AG04449 (cell line): ENCODE measurements at places on chromosomes 6 and 20.

DNA sequence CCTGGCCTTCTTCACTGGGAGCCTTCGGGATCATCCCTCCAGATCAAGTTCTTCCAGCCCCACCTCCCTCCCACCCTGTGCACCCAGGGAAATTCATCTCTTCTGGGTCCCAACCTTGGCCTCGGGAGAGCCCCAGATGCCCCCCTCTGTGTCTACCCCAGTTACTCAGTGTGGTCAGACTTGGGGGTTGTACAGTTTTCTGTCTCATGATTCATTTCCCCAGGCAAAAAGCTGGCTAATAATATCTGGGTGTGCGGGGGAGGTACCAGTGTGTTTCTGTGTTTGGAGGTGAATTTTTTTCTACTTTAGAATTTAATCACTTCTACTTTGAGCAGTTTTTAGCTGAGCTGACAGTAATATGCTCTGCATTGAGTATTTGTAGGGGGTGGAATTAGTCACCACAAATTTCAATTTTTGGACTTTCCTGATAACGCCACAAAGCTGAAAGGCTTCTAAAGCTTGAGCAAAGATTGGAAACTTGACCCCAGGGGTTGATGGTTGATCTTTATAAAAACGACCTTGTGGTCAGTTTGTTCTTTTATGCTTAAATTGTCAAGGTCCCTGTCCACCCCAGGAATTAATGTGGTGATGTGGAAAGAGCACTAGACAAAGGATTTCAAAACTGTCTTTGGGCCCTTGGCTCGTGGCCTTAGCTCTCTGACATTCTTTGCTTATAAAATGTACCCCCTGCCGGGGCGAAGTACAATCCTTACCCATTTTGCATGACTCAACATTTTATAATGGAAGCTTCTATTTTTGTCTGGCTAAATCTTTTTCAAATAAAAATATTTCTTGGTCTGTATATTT, 284.7 kb upstream of the TAB2 start:
- DNase-seq = peak; percentile 69

DNA sequence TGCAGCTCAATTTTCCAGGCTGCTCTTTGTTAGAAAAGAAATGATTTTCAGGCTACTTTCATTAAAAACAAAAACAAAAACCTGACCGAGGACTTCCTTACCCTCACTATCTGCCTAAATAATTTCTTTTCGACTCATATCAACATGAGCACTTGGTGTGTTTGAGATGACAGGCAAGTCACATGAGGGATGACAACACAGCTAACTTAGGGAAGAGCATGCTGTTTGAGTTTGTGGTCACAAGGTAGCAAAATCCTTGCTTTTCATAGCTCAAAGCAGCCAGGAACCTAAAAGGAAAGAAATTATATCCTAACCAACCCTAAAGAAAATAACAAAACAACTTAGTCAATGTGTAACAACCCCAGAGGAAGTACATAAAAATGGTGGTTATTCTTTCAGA, 459.5 kb downstream of the KIF16B start:
- DNase-seq = no peak

DNA sequence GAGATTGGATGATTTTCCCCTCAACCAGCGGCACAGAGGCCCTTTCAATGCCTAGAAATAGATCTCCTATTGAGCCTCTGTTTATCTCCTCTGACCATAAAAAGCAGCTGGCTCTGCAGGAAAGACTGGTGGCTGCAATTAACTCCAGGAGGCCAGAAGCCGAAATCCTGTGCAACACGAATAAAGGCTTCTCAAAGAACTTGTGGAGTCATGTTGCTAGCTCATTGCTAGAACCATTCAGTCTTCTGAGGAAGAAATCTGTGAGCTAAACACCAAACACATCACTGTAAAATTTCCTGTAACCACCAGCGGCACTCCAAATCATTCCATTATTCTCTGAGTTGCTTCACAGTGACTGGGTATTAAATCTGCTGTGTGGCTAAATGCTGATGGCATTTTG, 49.1 kb upstream of the TPD52L1 start:
- DNase-seq = peak; percentile 80

- DNase-seq = no peak
Observed at GRCh38 chr6:158769771-158770432, 49.3 kb downstream of the EZR start.

- DNase-seq = no peak
Observed at GRCh38 chr20:40650707-40651106, 38.3 kb downstream of the MAFB start.

DNA sequence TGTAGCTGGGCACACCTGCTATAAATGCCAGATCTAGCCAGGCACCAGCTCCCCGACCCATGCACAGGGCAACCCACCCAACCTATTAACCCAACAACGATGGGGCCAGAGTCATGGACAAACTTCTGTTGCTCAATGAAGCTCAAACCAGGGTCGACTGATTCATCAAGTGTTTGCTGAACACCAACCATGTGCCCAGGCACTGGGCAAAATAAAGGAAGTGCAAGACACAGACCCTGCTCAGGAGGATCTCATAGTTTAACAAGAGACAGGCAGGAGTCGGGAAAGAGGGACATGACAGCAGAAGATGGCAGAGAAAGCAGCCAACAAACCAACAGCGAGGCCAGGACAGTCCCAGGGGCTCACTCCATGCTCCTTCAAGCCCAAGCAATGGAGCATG, 18.8 kb downstream of the KCNK5 start:
- DNase-seq = no peak

DNA sequence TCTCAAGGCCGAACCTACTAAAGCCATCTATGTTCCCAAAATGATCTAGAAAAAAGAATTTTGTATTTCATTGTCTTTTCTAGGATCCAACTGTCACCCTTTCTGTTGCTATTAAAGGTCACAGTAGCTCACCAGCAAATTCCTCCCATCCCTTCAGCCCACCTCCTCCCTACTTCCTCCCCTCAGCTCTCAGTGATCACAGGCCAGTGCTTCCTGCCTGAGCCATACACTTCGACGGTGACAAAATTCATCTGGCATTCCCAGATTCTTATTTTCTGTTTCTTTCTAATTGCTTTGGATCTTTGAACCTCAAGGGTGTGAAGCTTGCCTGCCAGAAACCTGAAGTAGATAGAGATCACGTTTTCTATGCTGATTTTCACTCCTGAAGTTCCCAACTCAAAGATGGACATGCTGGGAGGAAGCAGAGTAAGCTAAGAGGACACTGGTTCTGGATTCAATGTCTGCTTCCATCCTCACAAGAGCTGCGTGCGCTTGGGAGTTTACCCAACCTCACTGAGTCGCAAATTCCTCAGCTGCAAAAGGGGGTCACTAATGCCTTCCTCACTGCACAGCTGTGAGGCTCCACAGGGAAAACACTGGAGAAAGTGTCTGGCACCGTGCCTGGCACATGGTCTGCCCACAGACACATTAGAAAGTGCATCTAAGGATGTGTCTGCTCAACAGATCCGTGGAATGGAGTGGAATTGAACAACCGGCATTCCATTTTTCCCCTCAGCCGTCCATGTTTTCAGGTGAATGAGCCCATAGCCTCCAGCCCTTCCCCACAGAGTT, 34.5 kb downstream of the MDGA1 start:
- no peak for DNase-seq

- no peak for DNase-seq
Observed at GRCh38 chr6:163086624-163086920, 327.9 kb upstream of the QKI start.

GRCh38 chr6:6057442-6058053, 50.8 kb upstream of the NRN1 start:
- DNase-seq = peak; percentile 21

DNA sequence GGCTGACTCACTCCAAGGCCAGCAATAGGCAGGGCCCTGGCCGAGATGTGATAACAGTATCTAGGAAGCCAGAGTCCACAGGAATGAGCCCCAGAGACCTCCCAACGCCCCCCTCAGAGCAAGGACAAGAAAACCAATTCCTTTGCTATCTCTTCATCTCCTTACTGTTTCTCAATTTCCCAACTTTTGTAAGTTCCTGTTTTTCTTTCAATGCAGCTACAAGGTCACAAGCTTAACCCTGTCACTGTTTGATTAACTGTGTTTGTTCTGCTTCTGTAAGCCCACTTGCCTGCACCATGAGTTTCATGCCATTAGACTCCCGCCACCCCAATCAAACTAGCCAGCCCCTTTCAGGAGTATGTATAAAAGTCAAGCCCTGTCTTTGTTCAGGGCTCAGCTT, 3.5 kb downstream of the FKBP1C start:
- no peak for DNase-seq

GRCh38 chr20:39473536-39473935, 511.4 kb downstream of the DHX35 start:
- DNase-seq = no peak

GRCh38 chr6:127618729-127619128, 41.8 kb downstream of the C6orf58 start:
- DNase-seq = no peak

DNA sequence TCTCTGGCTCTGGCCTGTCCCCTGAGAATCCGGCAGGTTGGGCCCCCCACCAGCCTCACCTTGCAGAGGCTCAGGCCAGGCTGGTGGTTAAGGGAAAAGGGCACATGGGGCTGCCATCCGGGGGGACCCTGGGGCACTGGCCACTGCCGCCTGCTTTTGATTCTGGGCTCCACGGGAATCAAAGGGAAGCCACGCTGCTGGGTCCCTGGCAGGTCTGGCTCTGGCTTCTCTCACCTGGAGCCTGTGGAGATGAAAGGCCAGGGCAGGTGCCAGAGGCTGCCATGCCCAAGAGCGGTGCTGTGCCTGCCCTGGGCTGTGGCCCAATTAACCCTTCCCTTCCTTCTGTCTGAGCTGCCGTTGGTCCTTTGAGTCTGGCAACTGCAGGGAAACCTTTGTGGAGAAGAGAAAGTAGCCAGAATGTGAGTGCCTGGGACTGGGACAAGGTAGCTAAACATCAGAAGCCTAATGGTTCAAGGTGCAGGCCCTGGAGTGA, 9.4 kb upstream of the CDH22 start:
- DNase-seq = no peak

- DNase-seq = no peak
Observed at GRCh38 chr6:30319146-30319835, 7.4 kb upstream of the TRIM39 start.

GRCh38 chr6:141251286-141251685, 881.4 kb upstream of the GJE1 start:
- no peak for DNase-seq

DNA sequence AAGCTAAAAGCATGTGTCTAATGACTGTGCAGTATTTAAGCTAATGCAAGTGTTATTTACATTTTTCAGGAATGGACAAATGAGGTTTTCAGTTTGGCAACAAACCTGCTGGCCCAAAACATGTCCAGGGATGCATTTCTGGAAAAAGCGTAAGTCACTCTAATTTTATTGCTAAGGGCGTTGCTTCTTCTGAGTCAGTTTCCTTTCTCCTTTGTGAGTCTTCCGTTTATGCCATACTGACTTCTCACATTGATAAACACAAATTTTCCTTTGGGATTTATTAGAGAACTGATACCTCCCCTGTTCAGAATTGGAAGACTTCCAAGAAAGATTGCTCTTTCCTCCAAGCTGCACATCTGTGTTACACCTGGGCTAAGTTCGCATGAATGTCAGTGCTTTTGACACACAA, 422.9 kb upstream of the PLCB4 start:
- DNase-seq = peak; percentile 56

DNA sequence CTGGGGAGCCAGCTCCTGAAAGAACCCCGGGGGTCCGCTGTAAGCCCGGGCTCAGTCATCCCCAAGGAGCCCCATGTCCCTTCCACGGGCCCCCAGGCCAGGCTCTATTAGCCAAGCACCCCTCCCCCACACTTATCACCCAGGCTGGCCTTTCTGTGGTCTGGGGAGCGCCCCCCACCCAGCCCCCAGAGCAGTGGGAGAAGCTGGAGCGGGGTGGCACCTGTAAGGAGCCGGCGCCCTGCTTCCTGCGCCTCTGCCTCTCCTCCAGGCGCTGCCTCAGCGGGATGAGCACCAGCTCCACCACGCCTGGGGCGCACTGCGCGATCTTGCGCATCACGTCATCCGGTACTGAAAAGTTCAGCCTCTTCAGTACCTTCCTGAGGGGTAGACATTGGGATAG, 2.3 kb downstream of the SPEF1 start:
- DNase-seq = no peak

GRCh38 chr6:11969092-11969491, 43.0 kb upstream of the HIVEP1 start:
- peak; percentile 9 for DNase-seq

- DNase-seq = no peak
Observed at GRCh38 chr6:13655700-13656099, 40.6 kb downstream of the NOL7 start.

DNA sequence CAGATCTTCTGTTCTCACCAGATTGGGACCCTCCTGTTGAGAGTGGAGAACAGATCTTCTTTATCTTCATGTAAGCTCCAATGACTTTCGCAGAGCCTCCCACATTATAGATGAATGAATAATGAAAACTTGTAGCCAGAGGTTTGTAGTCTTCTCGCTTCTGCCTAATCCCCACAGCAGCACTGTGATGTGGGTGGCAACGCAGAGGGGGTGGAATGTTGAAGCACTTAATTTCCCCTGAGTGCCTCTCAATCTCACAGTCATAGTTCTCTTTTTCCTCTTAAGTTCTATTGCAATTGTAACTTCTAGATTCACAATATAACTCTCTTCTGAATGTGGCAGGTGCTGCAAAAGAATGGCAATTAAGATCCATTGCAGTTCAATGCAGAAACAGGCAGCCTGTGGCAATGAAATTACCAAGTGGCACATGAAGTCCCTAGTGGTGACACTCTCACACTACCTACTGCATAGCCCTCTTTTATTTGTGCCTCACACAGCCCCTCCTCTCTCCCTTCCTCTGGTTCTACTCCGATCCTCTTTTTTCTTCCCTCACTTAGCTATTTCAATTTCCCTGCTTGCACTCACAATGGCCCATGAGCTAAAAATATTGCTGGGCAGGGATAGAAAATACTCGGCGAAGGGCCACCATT, 281.9 kb downstream of the UBE3D start:
- DNase-seq = no peak

- no peak for DNase-seq
Observed at GRCh38 chr6:8027965-8028651, 36.1 kb downstream of the BLOC1S5 start.

DNA sequence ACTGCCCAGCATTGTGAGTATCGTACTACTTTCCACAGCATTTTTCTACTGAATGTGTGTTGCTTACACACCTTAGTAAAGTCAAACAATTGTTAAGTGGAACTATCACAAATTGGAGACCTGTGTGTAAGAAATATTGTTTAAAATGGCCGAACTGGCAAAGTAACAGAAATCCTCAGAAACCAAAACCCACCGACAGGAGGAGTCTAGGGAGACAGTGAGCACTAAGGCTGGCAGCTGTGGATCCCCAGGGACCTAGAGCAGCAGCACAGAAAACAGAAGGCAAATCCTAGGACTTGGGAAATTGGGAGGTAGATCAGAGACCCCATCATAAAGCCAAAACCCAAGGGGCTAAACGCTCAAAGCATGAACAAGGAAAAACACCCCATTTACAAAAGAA, 69.9 kb downstream of the SESN1 start:
- no peak for DNase-seq

- peak; percentile 19 for DNase-seq
Observed at GRCh38 chr6:100283285-100283684, 181.4 kb downstream of the SIM1 start.

DNA sequence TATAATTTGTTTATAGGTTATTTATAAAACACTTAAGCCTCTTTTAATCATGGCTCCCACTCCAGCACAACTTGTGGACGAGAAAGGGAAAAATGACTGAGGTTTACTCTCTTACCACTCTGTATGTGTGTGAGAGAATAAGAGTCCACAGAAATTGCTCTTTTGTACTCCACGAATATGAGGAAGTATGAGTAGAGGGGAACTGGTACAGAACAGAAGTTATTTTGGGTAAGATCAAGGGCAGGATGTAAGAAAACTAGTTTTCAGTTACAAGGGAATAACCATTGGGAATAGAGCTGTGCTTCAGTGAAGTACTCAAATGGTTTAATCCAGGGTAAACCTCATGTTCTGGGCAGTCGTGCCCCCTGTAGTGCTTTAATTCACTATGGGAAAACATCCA, 72.6 kb downstream of the REV3L start:
- DNase-seq = no peak
